ENCODE measurements at places on chromosomes 1 and 21. TPM values are rescaled to one million over a fixed set of nuclear protein-coding genes. Genes with fewer than 3 reads are reported as not detected.

The PKP1 gene
- total RNA-seq = not detected

The ITLN1 gene
- total RNA-seq = not detected

The ST6GALNAC3 gene
- 48.3 TPM for total RNA-seq

The LCE1D gene
- not detected for total RNA-seq

The HMCN1 gene
- total RNA-seq = 10.3 TPM

The ASAP3 gene
- total RNA-seq = 14.2 TPM

The TAL1 gene
- 50.2 TPM for total RNA-seq

The OR2T12 gene
- total RNA-seq = not detected

The CLDN19 gene
- not detected for total RNA-seq

The ANKRD35 gene
- total RNA-seq = 0.14 TPM

The ZBTB8B gene
- not detected for total RNA-seq

The ABCB10 gene
- total RNA-seq = 19.8 TPM

The ADAMTS5 gene
- not detected for total RNA-seq

The GIPC2 gene
- total RNA-seq = 9.6 TPM

The S100A1 gene
- total RNA-seq = not detected

The PLD5 gene
- total RNA-seq = not detected

The SLFNL1 gene
- total RNA-seq = 0.39 TPM

The PKN2 gene
- 47.3 TPM for total RNA-seq

The PTCH2 gene
- 1.9 TPM for total RNA-seq

The ZSWIM5 gene
- 1.6 TPM for total RNA-seq

The TMEM52 gene
- 1.6 TPM for total RNA-seq

The C1orf185 gene
- total RNA-seq = not detected

The BSND gene
- total RNA-seq = not detected

The BLACAT1 gene
- not detected for total RNA-seq

The RAB3B gene
- total RNA-seq = 11.9 TPM

The SCP2 gene
- total RNA-seq = 101 TPM

The SGIP1 gene
- total RNA-seq = 68.9 TPM

The CELA3A gene
- not detected for total RNA-seq

The RNU1-3 gene
- 2,019 TPM for total RNA-seq

The S100A9 gene
- not detected for total RNA-seq

The LHX8 gene
- total RNA-seq = not detected
